ENCODE measurements at places on chromosomes 12 and 14.

- no peak for DNase-seq
Observed at GRCh38 chr14:106586098-106586704, 1059.8 kb downstream of the TMEM121 start.

DNA sequence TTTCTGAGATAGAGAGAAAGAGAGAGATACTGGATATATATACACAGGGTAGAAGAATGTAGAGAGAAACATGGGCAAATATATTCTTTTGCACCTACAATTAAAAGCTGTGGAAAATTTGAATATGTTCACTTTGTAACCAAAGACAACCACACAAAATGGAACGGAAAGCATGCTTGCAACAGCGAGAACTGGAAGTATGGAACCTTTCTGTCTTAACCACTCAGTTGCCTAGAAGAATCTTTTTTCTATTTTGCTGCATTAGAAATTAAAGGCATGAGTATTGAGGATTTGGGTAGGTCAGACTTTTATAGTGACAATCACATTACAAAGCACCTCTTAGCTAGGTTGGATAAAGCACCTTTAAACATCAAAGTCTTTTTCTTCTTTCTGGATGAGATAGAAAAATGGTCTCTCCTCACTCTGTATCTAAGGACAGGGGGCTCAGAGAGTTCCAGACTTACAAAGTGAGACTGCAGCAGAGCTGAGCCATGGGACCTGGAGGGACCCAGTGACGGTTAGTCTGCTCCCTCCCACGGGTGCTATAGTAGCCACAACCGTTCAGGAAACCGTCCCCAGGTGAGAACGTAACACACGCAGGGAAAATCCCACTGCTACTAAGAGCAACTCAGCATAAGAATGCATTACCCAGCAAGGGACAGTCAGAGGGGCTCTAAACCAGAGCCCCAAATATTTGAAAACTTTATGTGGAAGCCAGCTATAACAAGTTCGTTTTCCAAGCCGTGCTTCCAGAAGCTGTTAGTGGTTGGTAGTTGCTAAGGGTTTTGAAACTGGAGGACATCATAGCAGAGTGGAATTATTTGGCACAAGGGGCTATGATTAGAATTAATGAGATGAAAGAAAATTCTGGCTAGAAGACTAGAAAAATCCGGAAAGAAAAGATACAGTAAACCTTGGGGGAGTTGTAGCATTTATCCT, 97.1 kb downstream of the DAD1 start:
- DNase-seq: no peak

DNA sequence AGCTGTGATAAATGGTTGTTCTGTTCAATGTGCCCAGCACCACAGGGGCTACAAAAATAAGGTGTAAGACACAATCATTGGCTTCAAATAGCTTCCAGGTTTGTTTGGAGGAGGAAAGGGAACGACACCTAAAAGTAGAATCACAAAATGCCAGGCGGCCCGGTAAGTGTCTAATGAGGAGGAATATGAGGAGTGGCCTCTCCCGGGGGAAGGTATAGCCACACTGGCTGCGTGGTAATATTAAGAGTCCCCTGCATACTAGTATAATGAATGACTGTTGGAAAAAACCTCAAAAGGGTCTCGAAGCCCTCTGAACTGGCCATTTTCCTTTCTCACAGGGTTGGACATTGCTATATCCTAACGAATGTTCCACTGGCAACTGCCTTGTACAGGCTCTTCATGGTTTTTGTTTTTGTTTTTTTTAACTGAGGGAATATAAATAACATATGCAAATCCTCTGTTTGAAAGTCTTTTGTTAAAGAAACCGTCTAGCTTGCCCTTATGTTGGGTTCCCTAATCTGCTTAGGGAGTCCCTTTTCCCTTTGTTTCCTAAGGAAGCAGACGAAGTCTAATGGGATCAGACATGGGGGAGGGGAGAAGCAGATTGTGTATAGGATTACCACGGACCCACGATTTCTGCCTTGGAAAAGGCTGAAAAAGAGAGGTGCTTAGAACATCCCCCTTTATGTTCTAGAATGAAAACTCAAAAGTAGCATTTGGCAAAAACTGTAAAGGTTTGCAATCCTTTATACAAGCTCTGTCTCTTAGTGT, 4.2 kb downstream of the CCDC60 start:
- no peak for DNase-seq

GRCh38 chr12:92593734-92594402, 108.9 kb upstream of the PLEKHG7 start:
- peak; percentile 87 for DNase-seq

- peak; percentile 26 for DNase-seq
Observed at GRCh38 chr12:43914923-43915468, 79.1 kb downstream of the TMEM117 start.
